Heart left ventricle (tissue), 16 donors: ENCODE measurements at places on chromosomes 5 and 9. TPM values are rescaled to one million over a fixed set of nuclear protein-coding genes. Genes with fewer than 3 reads are reported as not detected.

The PCDHGB5 gene
- 9.9 TPM for total RNA-seq

The NUTM2G gene
- total RNA-seq: not detected

The LCP2 gene
- 73.7 TPM for total RNA-seq

The SPINK6 gene
- not detected for total RNA-seq

The MAMDC4 gene
- 7.0 TPM for total RNA-seq

The PCDHA9 gene
- total RNA-seq: 0.08 TPM

The PALM2AKAP2 gene
- 76.8 TPM for total RNA-seq

The SPATA31A6 gene
- not detected for total RNA-seq

The ACTL7B gene
- not detected for total RNA-seq

The CDKN2A gene
- 1.5 TPM for total RNA-seq

The S100Z gene
- not detected for total RNA-seq

The S1PR3 gene
- total RNA-seq: 50.3 TPM

The JAKMIP2 gene
- 0.05 TPM for total RNA-seq

The OXCT1 gene
- total RNA-seq: 296 TPM

The FAM78A gene
- total RNA-seq: 34.1 TPM

The SNCB gene
- total RNA-seq: not detected

The NEURL1B gene
- total RNA-seq: 47.1 TPM

The FAT2 gene
- 0.02 TPM for total RNA-seq

The ANKRD18B gene
- total RNA-seq: 0.35 TPM

The UBE2QL1 gene
- 19.7 TPM for total RNA-seq

The NRARP gene
- total RNA-seq: 6.4 TPM

The GABRB2 gene
- total RNA-seq: 3.8 TPM

The PCDHAC1 gene
- total RNA-seq: not detected

The CEL gene
- 2.8 TPM for total RNA-seq

The HK3 gene
- 4.5 TPM for total RNA-seq

The C9orf50 gene
- not detected for total RNA-seq

The TPM2 gene
- 659 TPM for total RNA-seq

The FRMPD1 gene
- 1.0 TPM for total RNA-seq

The POLR3G gene
- total RNA-seq: 0.35 TPM

The RPL37 gene
- 32.7 TPM for total RNA-seq

The CNTNAP3 gene
- 10.5 TPM for total RNA-seq

The GABRA6 gene
- total RNA-seq: not detected

The C5 gene
- 1.8 TPM for total RNA-seq

The THBS4 gene
- total RNA-seq: 73.9 TPM

The PCDHGB6 gene
- 6.5 TPM for total RNA-seq

The C1QTNF2 gene
- 1.2 TPM for total RNA-seq

The GLRX gene
- total RNA-seq: 109 TPM

The PKD2L2 gene
- total RNA-seq: 1.1 TPM

The GARNL3 gene
- total RNA-seq: 16.5 TPM

The SCGB3A2 gene
- total RNA-seq: not detected

The FOXD1 gene
- not detected for total RNA-seq

The PHYKPL gene
- total RNA-seq: 41.0 TPM

The GIN1 gene
- total RNA-seq: 11.2 TPM

The CCL27 gene
- not detected for total RNA-seq
